ACHN (cell line): ENCODE measurements at places on chromosomes 1 and 21.

DNA sequence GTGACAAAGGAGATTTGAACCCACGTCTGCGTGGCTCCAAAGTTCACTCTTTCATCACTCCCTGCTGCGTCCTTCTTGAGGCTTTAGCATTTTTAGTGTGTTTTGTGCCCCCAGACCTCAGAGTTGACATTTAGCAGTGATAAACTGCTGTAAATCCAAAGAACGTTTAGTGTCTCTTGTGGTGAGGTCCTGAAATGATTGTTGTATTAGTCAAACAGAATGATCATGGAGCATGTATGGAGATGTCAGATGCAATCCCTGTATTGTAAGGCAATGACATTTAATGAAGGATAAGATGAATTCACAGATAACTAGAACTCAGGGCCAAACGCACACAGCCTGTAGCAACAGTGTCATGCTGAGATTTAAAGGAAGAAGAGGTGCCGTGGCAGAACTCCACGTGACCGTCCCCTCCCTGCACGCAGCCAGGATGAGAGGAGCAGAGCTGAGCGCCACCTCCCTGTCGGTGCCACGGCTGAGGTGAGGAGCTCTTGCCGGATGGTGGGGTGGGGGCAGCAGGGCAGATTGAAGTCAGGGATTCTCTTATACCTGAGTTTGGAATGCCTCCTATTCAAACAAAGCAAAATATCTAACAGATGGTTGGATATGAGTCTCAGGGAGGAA lies 30.1 kb downstream of the NTPCR start:
- no peak for DNase-seq

- DNase-seq: no peak
Observed at GRCh38 chr21:38289705-38290485, 33.1 kb downstream of the KCNJ15 start.

GRCh38 chr1:182368358-182368757 lies 23.2 kb downstream of the GLUL start:
- no peak for DNase-seq

DNA sequence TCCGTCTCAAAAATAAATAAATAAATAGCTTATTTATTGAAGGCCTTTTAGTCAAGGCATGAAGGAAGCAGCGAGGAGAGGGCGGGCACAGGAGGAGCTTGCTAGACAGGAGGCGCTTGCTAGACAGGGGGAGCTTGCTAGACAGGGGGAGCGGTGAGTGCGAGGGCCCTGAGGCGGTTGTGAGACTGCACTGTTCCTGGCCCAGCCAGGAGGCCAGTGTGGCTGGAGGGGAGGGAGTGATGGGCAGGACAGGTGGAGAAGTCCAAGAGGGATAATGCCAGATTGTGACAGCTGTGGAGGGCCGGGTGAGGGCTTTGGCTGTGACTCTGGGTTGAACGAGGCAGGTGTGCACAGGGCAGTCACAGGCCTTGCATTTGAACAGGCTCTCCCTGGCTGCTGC lies 18.2 kb downstream of the KIF17 start:
- DNase-seq: no peak

- no peak for DNase-seq
Observed at GRCh38 chr1:181390410-181391077, 92.8 kb upstream of the CACNA1E start.

DNA sequence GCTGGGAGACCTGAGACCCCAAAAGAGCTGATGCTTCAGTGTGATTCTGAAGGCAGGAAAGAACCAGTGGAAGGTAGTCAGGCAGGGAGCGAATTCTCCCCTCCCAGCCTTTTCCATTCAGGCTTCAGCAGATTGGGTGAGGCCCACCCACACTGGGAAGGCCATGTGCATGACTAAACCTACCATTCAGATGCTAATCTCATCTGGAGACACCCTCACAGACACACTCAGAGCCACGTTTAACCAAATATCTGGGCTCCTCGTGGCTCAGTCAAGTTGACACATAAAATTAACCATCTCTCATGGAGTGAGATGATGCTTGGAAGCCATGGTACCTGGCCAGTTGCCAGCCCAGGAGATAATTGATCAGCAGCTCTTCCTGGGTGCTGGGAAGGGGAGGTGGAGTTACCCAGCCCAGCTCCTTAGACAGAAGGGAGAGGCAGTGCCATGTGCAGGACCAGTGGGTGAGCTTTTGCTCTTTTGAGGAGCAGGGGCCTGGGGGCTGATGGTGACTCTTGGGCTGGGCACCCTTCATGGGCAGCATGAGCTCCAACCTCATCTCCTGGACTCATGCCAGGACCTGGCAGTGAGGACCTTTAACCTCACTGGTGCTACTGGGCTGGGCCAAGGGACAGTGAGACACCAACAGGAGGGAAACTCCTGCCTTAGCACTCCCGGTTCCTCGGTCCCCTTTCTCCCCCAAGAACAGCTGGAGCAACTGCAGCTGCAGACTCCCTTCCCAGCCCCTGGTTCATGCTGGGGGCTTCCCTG lies 89.0 kb upstream of the ACTL8 start:
- no peak for DNase-seq

- DNase-seq: no peak
Observed at GRCh38 chr1:182622901-182623528, 18.8 kb upstream of the RGS16 start.

DNA sequence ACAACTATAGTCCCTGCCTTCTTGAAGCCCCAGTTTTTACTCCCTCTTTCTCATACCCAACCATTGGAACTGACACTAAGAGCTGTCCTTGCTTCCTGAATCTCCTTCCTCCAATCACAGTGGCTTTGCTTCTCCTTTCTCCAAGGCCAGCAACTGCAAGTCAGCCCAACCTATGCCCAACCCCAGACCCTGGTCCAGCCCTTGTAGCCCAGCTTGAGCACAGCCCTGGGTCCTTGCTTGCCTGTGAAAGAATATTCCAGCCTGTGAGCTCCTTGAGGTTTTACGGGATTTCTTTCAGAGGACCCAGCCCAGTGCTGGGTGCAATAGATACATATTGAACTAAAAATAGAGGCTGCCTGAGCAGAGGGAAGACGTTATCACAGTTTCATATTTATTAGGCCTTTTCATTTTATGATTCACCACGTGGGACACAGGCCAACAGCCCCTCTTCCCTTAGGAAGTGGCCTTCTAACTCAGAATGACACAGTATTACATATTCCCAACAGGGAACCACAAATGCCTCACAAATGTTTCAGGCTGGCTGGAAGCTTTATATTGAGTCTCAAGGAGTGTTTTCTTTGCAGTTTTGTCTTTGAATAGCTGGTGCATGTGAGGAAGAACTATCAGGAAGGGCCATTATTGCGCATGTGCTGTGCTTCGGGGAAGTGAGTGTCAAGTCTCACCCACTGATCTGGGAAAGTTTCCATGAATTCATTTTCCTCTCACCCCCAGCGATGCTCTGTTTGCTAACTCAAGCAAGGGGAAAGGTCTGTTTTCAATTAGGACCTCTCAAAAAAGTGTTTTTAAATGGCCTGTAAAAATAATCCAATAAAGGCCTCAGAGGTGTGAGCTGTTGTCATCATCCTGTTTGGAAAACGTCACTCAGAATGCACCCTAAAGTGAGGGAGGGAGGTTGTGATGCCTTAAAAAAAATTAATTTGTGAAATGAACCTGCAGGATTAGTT lies 92.3 kb upstream of the NFIA start:
- no peak for DNase-seq
